ENCODE measurements at places on chromosomes 13 and 19.
A peak's percentile ranks its signal among the peaks of the same experiment; 100 is the strongest.

DNA sequence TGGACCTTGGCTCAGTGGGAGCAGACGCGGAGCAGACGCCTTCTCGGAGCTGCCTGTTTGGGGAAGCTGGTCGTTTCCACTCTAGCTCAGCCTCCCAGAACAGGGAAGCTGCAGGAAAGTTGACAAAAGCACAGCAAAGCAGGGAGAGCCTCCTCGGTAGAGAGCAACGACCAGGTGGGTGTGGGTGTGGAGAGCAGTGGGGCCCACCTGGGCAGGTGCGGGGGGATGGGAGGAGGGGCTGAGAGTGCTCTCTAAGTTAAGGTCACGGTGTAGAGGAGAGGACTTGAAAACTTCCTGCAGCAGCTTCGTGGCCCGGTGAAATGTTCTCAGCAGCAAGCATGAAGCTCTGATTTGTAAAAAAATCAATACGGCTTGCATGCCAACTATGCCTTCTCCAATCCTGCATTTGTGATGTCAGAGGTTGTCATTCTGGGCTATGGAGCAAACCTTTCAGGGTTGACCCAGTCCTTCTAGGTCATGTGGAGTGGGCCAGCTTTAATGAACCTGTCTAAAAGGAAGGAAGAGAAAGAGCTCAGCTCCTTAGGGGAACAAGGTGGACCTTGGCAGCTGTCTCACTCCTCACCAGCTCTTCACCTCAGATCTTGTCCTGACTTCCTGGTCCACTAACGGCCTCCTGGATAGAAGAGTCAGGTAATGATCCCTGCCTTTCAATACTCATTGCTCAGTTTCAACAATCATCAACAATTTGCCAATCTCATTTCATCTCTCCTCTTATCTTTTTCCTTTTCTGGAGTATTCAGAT lies 85.8 kb upstream of the UBL3 start:
- DNase-seq = no peak

DNA sequence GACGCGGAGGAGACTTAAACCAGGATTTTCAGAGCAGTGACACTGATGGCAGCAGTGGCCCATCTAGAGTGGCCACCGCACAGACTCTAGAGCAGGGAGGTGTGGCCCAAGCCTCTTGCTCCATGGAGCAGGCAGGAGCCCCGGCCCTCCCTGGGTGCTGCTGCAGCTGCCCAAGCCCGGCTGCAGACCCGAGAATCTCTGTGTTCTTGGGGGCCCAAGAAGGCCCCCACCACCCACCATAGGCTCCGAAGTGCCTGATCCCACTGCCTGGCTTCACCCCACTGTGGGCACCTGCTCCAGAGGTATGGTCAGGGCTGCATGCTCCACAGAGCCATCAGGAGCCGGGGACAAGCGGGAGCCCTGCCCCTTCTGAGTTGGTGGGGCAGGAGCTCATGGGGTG lies 36.1 kb downstream of the CEP89 start:
- no peak for DNase-seq

- no peak for DNase-seq
Measured at GRCh38 chr19:3692141-3693024, 7.9 kb downstream of the PIP5K1C start.

- no peak for DNase-seq
Measured at GRCh38 chr19:491146-491741, 5.0 kb upstream of the MADCAM1 start.

GRCh38 chr19:18204394-18205199 lies 755 bp upstream of the RAB3A start:
- no peak for DNase-seq

DNA sequence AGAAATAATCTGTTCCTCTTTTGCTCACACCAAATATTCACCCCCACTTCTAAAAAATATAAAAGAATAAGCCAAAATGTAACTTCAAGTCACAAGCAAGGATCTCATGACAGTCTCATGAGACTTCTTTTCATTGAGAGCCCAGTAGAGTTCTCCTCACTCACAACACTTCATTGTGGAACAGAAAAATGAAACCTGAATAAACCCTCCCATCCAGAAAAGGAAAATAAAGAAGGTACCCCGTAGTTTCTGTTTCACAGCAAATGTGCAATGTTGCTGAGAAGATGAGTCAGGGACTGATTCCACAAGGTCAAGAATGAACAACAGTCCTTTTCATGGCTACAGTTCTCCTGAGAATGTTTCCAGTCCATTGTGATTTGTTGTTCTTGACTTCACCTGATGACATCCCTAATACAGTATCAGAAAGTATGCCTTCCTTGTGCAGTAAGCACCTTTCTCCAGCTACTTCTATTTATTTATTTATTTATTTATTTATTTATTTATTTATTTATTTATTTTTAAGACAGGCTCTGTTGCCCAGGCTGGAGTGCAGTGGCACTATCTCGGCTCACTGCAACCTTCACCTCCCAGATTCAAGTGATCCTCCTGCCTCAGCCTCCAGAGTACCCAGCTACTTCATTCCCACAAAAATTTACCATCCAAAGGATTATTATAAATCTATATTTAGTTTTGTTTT lies 6.4 kb upstream of the ZNF841 start:
- DNase-seq = no peak

DNA sequence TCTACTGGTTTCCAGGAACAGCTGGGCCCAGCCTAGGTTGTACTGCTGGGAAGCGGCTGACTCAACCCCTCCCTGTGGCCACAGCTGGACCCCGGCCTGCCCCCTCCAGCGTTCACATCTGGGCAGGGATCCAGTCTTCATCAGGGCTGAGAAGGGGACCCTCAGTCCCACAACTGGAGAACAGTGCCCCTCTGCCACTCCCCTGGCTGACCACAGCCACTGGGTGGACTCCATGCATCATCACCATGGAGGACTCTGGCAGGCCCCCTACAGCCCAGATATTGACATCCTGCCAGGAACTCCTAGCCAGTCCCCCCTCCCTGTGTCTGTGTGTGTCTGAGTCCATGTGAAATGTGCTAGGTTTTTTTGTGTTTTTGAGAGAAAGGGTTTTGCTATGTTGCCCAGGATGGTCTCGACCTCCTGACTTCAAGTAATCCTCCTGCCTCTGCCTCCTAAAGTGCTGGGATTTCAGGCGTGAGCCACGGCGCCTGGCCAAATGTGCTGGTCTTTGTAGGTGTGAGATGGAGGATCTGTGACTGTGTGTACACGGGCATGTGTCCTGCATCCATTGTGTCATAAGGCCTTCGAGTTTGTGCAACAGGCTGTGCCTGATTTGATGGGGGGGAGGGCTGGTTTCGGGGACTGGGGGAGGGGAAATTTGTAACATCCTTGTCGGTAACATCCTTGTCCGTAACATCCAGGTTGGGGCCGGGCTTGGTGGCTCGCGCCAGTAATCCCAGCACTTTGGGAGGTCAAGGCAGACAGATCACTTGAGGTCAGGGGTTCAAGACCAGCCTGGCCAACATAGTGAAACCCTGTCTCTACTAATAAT lies 4.0 kb upstream of the HOOK2 start:
- DNase-seq = peak; percentile 82

- DNase-seq = no peak
Measured at GRCh38 chr13:51714663-51715168, 89.2 kb downstream of the DHRS12 start.

GRCh38 chr13:79307866-79308298 lies 98.2 kb downstream of the RBM26 start:
- no peak for DNase-seq

GRCh38 chr13:99862244-99862643 lies 109.3 kb downstream of the ZIC5 start:
- no peak for DNase-seq

DNA sequence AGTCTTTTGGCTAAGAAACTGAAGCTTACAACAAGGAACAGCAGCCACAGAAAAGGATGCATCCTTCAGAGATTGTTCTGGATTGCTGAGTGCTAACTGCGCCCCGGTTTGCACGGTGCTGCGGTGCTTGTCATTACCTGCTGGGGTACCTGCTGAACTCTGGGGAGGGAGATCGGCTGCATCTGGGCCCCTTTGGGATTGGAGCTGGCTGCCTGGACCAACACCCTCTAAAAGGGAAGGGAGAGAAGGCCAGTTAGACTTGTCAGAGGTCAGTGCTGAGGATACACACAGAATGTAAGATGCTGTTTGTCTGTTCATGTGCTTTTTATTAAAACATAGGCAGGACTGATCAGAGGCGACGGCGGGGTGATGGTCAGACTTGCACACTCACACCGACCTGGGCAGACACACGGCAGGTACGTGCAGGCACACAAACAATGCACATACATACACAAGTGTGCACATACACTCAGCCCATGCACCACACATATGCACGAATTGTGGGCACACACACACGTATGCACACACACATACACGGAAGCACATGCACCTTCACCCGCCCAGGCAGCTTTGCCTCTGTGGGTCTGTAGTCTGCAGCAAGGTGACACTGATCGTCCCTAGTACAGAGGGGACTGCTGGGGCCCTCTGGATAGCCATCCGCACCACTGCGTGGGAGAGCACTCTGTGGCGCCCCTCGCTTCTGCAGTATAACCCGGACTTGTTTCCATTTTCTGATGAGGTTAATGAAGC lies 66.1 kb downstream of the RFX2 start:
- peak; percentile 50 for DNase-seq

GRCh38 chr19:54560881-54561385 lies 12.7 kb upstream of the LILRA2 start:
- DNase-seq = no peak

- no peak for DNase-seq
Measured at GRCh38 chr13:36456577-36456976, 24.3 kb downstream of the CCNA1 start.

DNA sequence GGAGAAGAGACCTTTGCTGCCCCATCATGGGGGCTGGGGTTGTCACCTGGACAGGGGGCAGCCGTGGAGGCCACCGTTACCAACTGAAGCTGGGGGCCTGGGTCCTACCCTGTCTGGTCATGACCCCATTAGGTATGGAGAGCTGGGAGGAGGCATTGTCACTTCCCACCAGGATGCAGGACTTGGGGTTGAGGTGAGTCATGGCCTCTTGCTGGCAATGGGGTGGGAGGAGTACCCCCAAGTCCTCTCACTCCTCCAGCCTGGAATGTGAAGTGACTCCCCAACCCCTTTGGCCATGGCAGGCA lies 9.0 kb downstream of the EGLN2 start:
- no peak for DNase-seq

- no peak for DNase-seq
Measured at GRCh38 chr13:31394506-31394905, 194.7 kb downstream of the B3GLCT start.

DNA sequence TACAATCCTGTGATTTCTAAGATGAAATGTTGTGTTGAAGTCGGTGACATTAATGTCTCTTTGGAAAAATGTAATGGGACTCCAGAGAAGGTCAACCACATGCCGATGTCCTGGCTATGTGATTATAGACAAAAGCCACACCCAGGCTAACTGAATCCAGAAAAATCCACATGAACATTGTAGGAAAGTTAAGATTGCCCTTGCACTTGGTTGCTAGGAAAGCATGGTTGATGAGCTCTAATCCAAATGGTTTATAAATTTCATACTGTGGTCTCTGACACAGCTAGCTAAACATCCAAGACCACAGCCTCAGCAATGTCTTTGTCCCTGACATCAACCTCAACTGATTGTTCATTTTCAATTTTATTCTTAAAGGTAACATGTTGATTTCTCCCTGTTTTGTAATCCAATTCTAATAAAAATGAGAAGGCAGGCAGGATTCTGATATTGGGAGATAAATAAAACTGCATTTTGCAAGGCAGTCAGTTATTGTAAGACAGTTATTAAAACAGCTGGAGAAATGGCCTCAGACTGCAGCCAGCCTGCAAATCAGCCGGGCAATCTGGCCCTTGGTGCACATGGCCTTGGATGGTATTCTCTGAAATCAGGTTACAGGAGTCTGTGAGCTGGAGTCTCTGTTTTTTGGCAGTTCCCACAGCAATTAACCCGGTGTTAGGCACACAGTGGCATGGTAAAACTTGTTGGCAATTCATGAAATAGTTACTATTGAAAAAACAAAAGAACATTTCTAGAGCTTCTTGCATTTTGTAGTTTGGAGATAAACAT lies 93.9 kb downstream of the STARD13 start:
- DNase-seq = no peak

DNA sequence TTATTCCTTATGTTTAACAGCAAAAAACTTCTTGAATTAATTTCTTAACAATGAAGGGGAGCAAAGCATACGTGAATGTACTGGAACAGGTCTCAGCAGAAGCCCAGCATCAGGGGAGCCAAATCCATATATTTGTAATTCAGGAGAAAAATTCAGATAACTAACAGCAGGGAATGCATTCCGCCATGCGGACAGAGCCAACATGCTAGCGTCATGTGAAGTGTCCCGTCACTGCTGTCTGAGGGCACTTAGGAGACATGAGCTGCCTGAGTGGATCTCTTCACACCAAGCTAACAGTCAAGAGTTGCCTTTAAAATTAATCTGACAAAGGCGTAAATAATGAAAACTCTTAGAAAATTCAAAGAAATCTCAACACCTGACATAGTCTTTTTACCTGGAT lies 6.4 kb downstream of the AMER2 start:
- DNase-seq = no peak

GRCh38 chr13:20457670-20458069 lies 68.0 kb downstream of the CRYL1 start:
- DNase-seq = no peak

DNA sequence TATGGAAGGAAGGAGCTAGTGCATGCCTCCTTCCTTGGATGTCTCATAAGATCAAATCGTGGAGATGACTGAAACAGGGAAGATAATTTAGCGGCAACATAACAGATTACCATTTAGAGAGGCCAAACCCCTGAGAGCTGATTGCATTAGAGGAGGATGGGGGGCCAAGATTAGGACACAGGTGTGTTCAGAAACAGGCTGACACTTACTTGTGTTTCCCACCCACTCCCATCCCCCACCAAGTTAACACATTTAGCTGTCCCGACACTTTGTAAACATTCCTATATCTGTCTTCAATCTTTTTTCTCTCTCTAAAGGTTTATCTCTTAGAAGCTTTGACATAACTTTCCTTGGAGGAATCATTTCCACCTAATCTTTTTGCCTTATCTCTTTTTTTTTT lies 48.8 kb upstream of the KCTD4 start:
- DNase-seq = no peak

- no peak for DNase-seq
Measured at GRCh38 chr13:25645681-25646080, 273.9 kb downstream of the ATP8A2 start.

All from ascending aorta (tissue), 2 donors.